Stomach (tissue), 19 donors: ENCODE measurements at places on chromosomes 11 and 22. TPM values are rescaled to one million over a fixed set of nuclear protein-coding genes. Genes with fewer than 3 reads are reported as not detected.

Gene OR10A2
- not detected for total RNA-seq

GRCh38 chr11:43802509-43802908 is 78.1 kb upstream of the ALKBH3 start:
- no peaks in the 10 kb centered on the region for H3K27me3 ChIP-seq
- no peaks in the 10 kb centered on the region for H3K4me1 ChIP-seq
- H3K4me3 ChIP-seq: no peak overlapping the region
- H3K36me3 ChIP-seq: peaks cover 38% of the 10 kb centered on the region
- DNase-seq: no peak

DNA sequence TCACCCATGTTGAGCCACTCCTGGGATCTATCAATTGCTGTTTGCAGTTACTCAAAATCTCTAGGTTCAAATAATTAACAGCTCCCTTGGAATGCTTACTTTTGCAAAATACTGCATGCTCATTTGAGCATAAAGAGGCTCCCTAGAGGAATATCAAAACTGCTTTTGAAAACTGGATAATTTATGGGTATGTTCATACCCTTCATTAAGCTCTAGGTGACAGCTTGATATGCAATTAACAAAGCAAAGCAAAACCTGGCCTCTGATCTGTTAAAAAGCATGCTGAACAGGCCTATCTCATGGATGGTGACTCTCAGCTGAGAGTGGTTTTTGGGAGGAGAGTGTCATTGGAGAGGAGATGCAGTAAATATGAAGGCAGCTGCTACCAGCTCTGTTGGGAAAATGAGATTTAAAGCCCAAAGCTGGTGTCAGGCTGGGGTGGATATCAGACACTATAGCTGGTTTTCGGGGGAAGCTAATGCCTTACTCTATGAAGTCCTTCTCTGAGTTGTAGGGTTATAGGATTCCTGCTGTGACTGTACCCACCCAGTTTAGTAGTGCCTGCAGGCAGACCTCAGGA is 110.9 kb downstream of the RASSF10 start:
- H3K27ac ChIP-seq: no peak overlapping the region
- H3K27me3 ChIP-seq: no peaks in the 10 kb centered on the region
- H3K4me1 ChIP-seq: no peaks in the 10 kb centered on the region
- H3K4me3 ChIP-seq: no peak overlapping the region
- H3K36me3 ChIP-seq: no peaks in the 10 kb centered on the region

DNA sequence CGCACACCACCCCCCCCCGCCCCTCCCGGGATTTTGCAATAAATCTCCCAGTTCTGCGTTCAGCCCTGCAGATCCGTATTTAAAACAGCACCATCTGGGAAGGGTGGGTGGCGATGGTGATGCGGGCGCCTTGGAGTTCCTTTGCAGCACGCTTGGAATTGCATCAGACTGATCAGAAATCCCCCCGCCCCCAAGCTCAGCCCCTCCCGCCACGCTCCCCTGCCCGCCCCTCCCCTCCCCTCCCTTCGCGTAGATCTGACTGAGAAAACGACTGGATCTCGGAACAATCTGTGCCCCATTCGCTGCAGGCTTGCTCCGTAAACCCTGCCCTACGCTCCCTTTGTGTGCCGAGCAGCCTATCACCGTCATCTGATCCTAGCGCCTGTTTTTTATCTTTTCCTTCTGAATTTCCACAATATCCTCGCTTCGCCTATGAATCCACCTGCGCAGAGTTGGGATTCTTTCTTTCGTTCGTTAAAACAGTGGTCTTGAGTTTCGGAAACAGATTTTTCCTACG is 18.1 kb upstream of the BDNF start:
- H3K4me1 ChIP-seq: peaks cover 42% of the 10 kb centered on the region
- H3K27me3 ChIP-seq: peaks cover 56% of the 10 kb centered on the region
- no peaks in the 10 kb centered on the region for H3K36me3 ChIP-seq
- peak overlapping the region; percentile 40 for H3K4me3 ChIP-seq

DNA sequence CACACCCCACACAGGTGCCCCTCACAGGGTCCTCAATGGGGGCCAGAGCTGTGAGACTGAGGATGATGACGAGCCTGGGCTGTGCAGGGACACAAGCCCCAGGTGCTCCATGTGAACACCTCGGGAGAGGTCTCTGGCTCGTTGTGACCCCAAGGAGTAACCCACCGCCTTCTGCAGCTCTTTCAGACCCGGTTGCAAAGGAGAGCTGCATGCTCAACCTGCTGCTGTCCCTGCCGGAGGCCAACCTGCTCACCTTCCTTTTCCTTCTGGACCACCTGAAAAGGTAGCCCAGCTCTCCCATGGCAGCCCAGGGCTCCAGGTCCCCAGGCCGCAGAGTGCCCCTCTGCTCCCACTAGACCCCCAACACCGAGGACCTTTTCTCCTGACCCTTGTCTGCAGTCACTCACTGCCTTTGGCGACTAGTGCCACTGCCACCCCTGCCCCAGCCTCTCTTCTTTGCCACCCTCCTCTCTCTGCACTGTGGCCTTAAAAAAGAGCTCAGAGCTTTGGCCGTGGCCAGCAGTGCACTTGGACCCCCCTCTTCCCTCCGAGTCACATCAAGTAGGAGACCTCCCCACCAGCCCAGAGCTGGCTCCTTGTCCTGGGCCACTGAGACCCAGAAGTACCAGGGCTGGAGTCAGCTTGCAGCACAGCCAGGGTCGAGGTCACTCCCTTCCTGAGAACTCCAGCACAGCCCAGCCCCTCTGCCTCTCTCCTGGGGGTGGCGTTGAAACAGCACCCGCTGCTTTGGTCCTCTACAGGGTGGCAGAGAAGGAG is 133.7 kb downstream of the BCR start:
- no peak overlapping the region for H3K27ac ChIP-seq
- no peak overlapping the region for H3K4me3 ChIP-seq
- H3K36me3 ChIP-seq: peaks cover 37% of the 10 kb centered on the region
- peaks cover 5% of the 10 kb centered on the region for H3K4me1 ChIP-seq
- no peaks in the 10 kb centered on the region for H3K27me3 ChIP-seq
